ENCODE measurements at places on chromosomes 2 and 18. TPM values are rescaled to one million over a fixed set of nuclear protein-coding genes. Genes with fewer than 3 reads are reported as not detected.

- DNase-seq = no peak
Observed at GRCh38 chr2:233173115-233173514, 78.4 kb upstream of the ATG16L1 start.

The EFEMP1 gene
- total RNA-seq = not detected

GRCh38 chr2:127674241-127675209, 805 bp downstream of the LIMS2 start:
- peak; percentile 71 for DNase-seq

The SKOR2 gene
- total RNA-seq = not detected

DNA sequence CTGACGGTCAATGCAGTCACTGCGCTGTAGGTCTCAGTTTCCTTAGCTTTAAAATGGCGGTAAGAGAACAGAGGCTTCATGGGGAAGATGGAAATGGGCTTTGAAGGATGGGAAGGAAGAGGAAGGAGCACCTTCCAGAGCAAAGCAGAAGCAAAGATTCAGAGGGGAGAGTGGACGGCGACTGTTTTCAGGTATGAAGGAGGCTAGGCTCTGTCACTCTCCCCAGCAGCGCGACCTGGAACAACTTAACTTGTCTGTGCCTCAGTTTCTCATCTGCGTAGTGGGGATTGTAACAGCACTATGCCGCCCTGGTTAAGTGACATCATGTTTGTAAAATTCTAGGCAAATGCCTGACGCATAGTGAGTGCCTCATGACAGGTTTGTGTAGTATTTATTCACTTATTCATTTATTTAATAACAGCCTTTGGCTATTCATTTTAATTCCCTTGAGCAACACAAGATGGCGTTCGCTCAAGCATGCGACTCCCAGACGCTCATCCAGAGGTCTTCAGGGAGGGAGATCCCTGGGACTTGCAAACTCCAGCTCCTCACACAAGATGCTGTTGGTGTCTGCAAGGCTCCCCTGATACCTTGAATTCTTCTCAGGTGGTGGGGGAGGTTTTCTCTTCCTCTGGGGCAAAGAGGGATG, 336.3 kb downstream of the DYSF start:
- no peak for DNase-seq

GRCh38 chr2:242060212-242060835, 190.8 kb downstream of the RTP5 start:
- no peak for DNase-seq
